ENCODE measurements at places on chromosomes 3 and 15.

DNA sequence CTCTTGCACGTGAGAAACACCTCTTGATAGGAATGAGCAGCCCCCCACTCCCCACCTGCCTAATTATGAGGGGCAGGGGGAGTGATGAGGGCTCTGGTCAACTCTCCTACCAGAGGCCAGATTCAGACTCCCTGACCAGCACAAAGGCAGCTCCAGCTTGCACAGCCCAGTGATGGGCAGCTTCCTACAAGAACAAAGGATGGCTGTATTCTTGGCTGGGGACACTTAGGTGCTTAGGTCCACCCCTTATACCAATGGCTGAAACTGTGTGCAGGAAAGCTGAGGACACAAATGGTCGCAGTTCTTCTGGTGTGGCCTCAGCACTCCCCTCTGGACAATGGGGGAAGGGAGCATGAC lies 81.8 kb downstream of the IQSEC1 start:
- no peak for DNase-seq

- no peak for DNase-seq
These were observed 635 bp upstream of the RCN2 start for GRCh38 chr15:76930831-76931396.

- DNase-seq = peak; percentile 95
These were observed at the start of gene CCDC9B for GRCh38 chr15:40340740-40341400. CCDC9B (minus strand) TSS chr15:40340939; CDS start chr15:40340819, 120 bp downstream.

- DNase-seq = no peak
These were observed 80.2 kb downstream of the LPP start for GRCh38 chr3:188234132-188234531.

- no peak for DNase-seq
These were observed 91.7 kb downstream of the APBA2 start for GRCh38 chr15:28977377-28978010.

DNA sequence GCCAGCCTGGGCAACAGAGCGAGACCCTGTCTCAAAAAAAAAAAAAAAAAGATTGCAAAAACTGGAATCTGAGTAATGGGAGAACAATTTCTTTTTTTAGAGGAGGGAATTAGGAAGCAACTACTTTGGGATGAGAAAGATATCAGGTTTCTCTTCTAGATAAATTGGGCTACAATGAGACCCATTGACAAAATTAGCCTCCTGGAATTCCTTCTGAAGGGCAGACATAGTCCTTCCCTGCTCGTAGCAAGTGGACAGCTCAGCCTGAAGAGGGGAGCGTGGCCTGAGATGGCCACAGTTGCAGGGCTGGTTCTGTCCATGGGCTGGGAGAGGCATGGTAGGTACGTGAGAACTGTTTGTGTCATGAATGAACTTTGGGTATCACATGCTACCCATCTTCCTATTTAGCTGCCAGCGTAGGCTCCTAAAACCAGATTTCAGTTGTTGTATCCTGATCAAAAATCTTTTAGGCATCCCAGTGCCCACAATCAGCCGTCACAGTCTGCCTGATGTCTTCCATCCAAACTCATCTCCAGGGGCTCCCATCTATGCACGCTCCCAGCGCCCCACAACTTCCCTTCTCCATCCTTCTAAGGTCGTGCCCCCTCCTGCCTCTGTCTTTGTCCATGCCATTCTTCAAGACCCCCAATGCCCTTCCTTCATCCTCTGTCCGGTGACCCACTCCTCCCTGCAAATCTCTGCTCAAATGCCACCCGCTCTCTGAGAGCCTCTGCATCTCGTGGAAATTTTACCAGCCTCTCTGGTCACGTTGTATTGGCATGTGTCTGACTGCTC lies 92.0 kb upstream of the NR2E3 start:
- no peak for DNase-seq

DNA sequence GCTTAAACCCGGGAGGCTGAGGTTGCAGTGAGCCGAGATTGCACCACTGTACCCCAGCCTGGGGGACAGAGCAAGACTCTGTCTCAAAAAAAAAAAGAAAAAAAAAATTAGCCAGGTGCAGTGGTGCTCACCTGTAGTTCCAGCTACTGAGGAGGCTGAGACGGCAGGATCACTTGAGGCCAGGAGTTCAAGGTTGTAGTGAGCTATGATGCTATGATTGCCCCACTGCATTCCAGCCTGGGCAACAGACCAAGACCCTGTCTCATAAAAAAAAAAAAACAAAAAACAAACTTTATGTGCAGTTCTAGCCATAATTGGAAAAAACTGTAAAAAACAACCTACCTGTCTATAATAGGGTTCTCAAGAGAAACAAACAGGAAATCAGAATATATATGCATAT lies 39.9 kb upstream of the IGF2BP2 start:
- no peak for DNase-seq

- peak; percentile 64 for DNase-seq
These were observed 87.8 kb downstream of the RSL24D1 start for GRCh38 chr15:55108858-55109518.

- no peak for DNase-seq
These were observed 222.0 kb downstream of the PYDC2 start for GRCh38 chr3:191682961-191683360.

GRCh38 chr3:127667119-127667681 lies 5.6 kb upstream of the ABTB1 start:
- no peak for DNase-seq

- no peak for DNase-seq
These were observed 214.2 kb downstream of the GRM7 start for GRCh38 chr3:7075117-7075516.

- DNase-seq = no peak
These were observed 157.5 kb downstream of the MEGF11 start for GRCh38 chr15:66095871-66096687.

DNA sequence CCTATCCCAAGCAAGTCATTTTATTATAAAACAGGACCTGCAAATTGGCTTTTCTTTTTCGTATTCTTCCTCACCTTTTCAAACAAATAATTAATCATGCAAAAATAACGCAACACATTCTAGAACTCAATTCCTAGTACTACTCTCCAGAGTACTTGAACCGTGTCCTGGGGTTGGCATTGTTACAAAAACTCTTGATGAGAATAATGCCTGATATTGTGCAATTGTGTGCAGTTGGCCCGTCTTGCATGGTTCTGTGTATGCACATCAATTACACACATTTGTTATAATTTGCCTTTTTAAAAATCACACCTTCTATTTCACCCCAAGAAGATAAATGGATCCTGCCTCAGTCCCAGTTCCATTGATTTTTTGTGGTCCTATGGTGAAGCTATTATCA lies 205.4 kb downstream of the EPHB1 start:
- no peak for DNase-seq

DNA sequence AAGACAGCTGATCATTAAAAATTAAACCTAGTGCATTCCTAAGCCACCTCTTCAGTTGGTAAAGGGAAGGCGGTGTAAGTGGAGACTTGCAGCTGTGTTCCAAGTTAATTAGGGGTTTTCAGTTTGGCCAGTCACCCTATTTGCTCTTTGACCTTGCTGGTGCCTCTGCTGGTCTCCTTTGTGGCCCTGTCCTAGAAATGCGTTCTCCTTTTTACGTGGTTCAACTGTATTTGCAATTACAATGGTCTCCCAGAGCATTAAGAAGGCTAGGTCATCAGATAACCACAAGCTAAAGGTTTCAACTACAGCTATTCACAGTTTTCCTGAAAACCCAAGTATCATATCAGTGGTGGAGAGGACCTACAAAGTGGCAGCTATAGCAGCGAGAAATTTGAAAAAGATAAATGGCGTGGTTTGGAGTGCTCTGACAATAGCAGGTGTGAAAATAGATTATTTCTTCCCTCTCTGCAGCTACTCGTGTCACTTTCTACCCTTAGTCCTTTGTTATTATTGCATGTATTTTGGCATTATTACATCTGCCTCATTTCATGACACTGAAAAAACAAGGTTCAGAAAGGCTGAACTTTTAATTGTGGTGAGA lies 203.5 kb upstream of the TBC1D5 start:
- DNase-seq = no peak

DNA sequence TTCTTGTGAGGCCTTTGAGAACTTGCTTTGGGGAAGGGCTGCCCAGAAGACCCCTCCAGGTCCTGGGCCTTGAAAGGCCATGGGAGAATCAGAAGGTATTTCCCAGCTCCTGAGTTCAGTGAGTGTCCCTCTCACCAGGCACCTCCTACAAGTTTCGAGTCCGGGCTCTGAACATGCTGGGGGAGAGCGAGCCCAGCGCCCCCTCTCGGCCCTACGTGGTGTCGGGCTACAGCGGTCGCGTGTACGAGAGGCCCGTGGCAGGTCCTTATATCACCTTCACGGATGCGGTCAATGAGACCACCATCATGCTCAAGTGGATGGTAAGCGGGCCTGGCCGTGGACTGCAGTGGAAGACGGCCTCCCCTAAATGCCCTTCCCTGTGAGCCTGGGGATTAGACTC lies 68.3 kb downstream of the BOC start:
- DNase-seq = no peak

DNA sequence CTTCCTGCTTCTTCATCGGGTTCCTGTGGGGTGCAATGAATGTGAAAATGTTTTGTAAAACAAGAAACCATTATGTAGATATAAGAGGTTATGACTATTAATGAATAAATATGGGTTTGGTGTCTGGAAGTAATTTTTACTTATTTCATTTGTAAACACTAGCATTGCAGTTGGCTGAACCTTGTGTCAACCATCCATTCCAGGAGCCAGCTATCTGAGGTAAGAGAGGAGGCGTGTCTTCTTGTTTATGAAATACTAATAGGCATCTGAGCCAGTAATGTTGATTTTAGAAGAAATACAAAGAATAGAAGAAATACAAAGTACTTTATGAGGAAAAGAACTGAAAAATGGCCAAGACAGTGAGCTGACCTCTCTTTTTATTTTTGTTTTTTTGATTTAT lies 187.5 kb downstream of the LPP start:
- no peak for DNase-seq

Measured in small intestine (tissue), 16 donors.